NB4 (cell line): ENCODE measurements at places on chromosomes 2 and 18.

GRCh38 chr18:42094875-42095274 lies 139.8 kb downstream of the PIK3C3 start:
- no peak for DNase-seq

DNA sequence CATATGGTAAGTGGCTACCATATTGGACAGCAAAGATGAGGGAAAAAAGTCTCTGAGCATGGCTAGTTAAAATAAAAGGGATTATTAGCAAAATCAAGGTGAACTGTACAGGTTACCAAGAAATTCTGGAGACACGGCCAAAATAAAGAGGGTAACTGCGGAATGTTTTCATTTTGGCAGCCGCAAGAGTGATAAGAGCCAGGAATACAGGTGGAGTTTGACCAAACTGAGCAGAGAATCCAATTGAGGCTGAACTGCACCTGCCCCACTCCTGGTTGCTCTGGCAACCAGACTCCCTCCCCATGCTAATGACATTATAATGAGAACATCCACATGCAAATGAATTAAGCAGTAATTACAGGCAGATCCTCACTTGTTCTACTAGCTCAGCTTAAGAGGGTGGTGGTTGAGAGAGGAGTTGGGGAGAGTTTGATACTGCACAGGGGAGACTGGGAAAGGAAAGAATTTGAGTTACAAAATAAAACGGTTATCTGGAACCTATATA lies 18.8 kb upstream of the EPHA4 start:
- no peak for DNase-seq

DNA sequence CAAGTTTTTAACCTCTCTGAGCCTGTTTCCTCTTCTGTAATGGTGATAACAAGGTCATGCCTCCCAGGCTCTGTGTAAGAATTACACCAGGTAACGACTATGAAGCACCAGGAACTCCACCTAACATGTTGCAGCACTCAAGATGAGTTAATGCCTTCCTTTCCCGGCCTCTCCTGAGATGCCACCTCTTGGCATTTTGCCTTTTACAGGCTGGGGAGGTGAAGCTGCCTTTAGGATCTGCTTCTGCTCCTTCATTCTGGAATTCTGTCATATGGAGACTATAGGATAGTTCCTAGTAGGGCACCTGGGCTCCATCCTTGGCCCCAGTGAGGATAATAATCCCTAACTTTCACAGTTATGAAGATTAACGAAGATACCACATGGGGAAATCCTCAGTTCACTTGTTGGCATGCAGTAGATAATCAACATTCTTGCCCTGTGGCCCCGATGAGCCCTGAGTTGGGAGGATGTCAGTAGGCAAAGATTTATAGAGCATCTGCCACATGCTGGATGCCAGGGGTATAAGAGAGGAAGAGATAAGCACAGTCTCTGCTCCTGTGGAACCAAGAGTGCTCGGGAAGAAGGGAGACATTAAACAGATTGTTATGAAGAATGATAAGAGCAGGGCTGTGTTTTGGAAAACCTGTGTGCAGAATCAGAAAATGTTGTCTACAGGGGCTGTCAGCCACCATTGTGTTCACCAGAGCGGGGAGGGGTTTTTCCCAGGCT lies 43.9 kb upstream of the KCNF1 start:
- DNase-seq: no peak

GRCh38 chr18:65298422-65298821 lies 452.4 kb upstream of the CDH7 start:
- DNase-seq: peak; percentile 15

- DNase-seq: no peak
These were observed 5.3 kb downstream of the APOB start for GRCh38 chr2:21038403-21039073.

- no peak for DNase-seq
These were observed 23.2 kb upstream of the ACSL3 start for GRCh38 chr2:222837643-222838056.

DNA sequence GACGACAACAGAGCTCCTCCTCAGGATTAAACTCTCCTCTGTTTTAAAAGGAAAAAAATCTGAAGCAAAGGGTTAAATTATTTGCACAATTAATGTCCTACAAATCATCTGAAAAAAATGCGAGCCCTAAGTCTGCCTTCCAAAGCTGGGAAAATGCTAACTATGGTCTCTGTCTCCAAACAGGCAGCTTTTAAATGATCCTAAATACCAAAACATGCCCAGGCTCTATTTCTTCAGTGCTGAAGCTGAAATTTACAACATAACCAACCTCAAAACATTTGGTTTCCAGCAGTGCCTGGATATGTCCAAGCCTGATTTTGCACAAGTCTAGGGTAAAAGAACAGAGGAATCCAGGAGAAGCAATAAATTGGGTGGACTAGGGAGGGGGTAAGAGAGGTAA lies 57.2 kb downstream of the LBH start:
- no peak for DNase-seq

DNA sequence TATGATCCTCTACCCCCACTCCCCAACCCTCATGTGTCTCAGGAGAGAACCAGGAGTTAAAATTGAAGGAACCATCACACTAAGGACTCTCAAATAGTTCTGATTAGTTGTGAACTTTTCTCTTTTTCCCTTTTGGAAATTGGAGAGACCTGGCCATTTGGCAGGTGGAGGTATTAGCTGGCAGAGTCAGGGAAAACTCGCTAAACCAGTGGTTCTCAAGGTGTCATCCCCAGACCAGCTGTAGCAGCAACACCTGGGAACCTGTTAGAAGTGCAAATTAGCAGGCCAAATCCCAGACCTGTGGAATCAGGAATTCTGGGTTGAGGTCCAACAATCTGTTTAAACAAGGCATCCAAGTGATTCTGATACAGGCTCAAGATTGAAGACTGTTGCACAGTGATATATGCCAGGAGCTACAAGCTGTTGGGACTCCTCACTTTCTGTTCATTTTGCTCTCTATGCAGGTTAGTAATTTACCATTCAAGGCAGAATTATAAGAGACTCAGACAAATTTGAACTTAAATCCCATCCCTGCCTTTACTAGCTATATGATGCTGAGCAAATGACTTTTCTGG lies 2.8 kb upstream of the TMEM131 start:
- DNase-seq: no peak

GRCh38 chr2:113879457-113879856 lies 10.4 kb upstream of the ACTR3 start:
- no peak for DNase-seq
